Substantia nigra (tissue), 51 donors: ENCODE measurements at places on chromosomes 7 and 10.

GRCh38 chr10:126458466-126458865 lies 70.2 kb upstream of the ADAM12 start:
- DNase-seq = no peak

GRCh38 chr7:42618651-42619360 lies 293.1 kb downstream of the C7orf25 start:
- no peak for DNase-seq

- DNase-seq = no peak
These were observed 17.0 kb upstream of the RALA start for GRCh38 chr7:39606352-39606751.

- no peak for DNase-seq
These were observed 534.4 kb downstream of the KCNMA1 start for GRCh38 chr10:77103213-77103612.

DNA sequence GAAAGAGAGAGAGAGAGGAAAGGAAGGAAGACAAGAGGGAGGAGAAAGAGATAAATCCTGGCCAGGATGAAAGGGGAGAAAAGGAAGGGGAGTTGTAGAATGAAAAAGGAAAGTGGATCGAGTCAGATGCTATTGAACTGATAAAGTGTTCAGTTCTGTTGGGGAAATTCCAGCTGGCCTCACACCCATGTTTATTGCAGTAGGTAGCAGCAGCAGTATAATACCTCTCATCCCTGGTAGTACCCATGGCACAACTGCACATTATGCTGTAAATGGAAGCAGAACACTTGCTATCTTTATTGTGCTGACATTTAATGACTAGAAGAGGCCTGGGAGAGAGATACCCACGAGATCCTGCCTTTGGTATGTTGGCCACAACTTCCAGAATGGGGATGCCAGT lies 178.1 kb downstream of the EVX1 start:
- no peak for DNase-seq

DNA sequence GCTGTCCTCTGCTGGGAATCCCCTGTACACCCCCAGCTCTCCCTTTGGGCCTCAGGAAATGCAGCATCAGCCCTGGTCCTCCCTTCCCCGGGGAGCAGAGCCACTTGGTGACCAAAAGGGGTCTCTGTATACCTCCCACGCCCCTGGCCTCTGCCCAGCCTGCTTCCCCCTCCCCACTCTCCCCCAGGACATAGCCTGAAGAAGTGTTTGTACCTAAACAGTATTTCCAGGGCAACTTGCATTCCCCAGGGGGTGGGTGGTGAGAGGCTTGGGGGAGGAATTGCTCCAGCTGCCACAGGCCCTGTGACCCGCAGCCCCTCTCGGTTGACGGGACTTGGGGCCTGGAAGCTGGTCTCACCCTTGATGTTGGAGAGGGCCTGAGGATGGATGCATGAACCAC lies 39.3 kb downstream of the TMEM270 start:
- no peak for DNase-seq
